Fibroblast of villous mesenchyme (primary cell): ENCODE measurements at places on chromosomes 3 and 15. TPM values are rescaled to one million over a fixed set of nuclear protein-coding genes. Genes with fewer than 3 reads are reported as not detected.
A peak's percentile ranks its signal among the peaks of the same experiment; 100 is the strongest.

Gene ANKUB1
- total RNA-seq: not detected in 2 replicates

DNA sequence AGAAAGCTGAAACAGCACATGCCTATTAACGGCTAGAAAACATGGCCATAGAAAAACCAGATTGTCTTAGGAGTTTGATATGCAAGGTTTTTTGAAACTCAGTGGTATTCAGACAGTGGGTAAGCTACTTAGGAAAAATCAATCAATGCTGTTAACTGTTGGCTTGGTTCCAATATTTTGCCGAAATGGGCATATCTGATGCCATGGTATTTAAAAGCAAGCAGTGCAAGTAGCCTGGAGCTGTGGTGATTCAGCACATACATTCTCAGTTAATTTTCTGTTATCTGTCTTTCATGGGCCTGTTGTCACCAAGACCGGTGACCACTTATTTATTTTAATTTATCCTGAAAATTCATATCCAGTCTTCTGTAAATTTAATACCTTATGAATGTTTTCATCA, 17.3 kb upstream of the SUCNR1 start:
- no peak for DNase-seq

Gene RNF123
- total RNA-seq: 25.8 and 31.5 TPM in 2 replicates

Gene RSRC1
- 29.6 and 43.6 TPM in 2 replicates for total RNA-seq

Gene BCL2A1
- total RNA-seq: not detected in 2 replicates

DNA sequence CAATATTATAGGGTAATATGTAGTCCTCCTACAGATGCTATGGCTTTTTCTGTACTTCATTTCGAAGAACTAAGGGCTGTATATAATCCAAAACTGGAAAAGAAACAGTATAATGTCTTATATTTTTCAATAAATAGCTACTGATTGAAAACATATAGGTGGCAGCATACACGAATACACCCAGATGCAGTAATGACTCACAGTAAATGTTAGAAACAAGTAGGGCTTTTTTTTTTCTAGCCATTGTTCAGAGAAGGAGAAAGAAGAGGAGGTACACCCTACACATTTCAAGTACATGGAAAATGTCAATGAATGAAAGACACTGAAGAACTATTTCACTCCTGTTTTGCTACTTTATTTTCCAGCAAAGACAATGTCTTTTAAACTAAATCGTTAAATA, 9.4 kb downstream of the DAZL start:
- no peak for DNase-seq

Gene GP9
- not detected in 2 replicates for total RNA-seq

- peak; percentile 85 for DNase-seq
These were observed 41.8 kb downstream of the FILIP1L start for GRCh38 chr3:100072326-100073048.

Gene PLSCR2
- 0.43 TPM in 1 of 2 replicates, not detected in the other for total RNA-seq

- DNase-seq: peak; percentile 51
These were observed 209.4 kb downstream of the CADPS start for GRCh38 chr3:62665627-62666437.

- peak; percentile 66 for DNase-seq
These were observed 5.6 kb downstream of the CSK start for GRCh38 chr15:74787251-74788041.

DNA sequence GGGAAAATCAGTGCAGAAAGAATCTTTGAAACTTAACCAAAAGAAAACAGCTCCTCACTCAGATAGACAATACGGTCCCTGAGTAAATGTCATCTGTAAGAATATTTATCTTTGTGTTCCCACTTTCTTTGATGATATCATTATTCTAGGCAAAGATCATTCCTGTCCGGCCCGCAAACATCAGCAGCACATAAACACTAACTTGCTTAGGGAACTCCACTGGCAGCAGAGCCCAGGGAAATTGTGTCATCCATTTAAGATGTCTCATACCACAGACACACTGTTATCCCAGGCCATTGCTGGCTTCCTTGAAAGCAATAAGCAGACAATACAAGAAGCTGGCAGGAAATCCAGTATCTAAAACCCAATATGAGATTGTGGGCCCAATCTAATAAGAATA, 20.1 kb upstream of the CD96 start:
- DNase-seq: peak; percentile 25

- peak; percentile 14 for DNase-seq
These were observed 352.6 kb downstream of the NLGN1 start for GRCh38 chr3:173750095-173750494.

DNA sequence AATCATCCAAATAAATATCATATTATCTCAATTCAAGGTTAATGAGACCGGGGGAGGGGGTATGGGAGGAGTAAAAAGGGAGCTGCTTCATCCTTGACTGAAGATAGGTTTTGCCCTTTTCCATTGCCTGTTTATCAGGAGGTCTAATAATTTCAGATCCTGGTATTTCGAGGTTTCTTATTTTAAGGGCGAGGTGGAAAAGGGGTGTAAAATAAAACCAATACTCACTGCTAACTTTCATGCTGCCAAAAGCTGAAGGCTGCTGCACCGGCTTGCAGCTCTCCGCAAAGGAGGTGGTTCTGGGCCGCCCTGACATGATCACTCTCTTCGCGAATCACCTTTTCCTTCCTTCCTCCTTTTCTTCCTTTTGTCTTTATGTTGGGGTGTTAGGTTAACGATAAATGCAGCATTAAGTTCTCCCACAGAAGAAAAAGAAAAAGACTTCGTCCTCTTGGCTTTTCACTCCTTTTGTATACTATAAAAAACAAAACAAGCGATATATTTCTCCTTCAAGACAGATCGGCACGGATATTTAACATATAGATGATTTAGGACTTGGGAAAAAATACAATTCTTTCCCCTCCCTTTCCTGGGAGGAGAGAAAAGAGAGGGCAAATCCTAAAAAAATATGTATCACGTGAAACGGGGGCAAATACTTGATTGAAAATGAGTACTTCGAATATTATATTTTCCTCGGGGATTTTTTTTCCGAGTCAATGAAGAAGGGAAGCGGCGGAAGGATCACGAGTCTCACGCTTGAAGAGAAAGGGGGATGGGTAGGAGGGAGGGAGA, 932 bp downstream of the GSK3B start:
- DNase-seq: peak; percentile 92

Gene A4GNT
- under 0.01 TPM in 1 of 2 replicates, not detected in the other for total RNA-seq

Gene CCR5
- under 0.01 TPM in 1 of 2 replicates, not detected in the other for total RNA-seq

DNA sequence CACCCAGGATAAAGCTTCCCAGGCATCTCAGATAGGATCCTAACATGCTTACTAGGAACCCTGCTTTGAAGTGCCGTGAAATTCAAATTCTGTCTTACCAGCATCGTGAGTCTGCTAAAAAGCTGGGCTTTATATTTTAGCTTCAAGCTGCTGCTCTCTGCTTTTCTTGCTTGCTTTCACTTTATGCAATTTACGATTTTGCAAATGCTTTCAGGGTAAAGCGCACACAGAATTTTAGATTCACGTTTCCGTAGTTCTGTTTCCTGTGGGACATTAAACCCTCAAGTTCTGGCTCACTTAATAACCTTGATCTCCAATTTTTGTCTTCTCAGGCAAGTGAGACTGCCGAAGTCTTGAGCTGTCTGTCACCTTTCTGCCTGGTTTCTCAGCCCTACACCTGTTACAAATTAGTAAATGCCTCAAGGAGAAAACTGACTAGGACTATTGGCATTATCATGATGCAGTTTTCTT, 170.5 kb upstream of the TGFBR2 start:
- DNase-seq: no peak

DNA sequence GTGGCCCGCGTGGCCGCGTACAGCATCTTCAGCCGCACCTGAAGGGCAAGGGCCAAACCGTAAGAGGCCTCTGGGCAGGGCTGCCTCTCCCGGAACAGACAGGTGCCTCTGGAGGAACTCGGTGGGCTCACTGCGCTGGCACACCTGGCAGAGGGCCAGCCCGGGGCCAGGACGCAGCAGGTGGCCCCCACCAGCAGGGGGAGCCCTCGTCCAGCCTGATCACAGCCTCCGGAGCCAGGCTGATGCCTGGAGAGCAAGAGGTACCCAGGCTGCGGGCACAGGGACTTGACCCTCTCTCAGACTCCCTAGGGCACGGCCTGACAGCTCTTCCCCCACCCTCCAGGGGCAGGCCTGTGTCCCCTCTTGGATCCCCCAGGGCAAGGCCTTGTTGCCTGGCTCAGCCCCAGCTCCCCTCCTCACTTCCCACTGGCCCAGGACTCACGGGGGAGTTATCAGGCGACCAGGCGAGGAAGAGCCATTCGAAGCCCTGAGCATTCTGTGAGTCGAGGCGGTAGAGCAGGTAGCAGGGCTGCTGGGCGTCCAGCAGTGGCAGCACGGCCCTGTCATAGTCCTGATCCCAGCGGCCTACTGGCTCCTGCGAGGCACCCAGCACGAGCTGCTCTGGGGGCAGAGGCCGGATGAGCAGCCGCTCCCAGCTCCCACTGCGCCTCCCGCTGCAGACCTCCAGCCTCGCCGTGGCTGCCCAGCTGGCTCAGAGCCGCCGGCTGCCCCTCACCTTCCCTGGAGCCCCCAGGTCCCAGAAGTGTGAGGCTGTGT, 6.2 kb upstream of the TLR9 start:
- DNase-seq: peak; percentile 51

GRCh38 chr3:40120806-40121205, 188.7 kb upstream of the EIF1B start:
- no peak for DNase-seq
